Stimulated activated CD8-positive, alpha-beta memory T cell treated with anti-CD3 and anti-CD28 coated beads, Interleukin-4, amount 100 ng/mL, for 1 hour (primary cell): ENCODE measurements at places on chromosomes 3 and 15.

- no peak for DNase-seq
Measured at GRCh38 chr3:163779396-163780344, 1298.6 kb downstream of the SI start.

- no peak for DNase-seq
Measured at GRCh38 chr3:47614788-47615187, 36.1 kb upstream of the CSPG5 start.

DNA sequence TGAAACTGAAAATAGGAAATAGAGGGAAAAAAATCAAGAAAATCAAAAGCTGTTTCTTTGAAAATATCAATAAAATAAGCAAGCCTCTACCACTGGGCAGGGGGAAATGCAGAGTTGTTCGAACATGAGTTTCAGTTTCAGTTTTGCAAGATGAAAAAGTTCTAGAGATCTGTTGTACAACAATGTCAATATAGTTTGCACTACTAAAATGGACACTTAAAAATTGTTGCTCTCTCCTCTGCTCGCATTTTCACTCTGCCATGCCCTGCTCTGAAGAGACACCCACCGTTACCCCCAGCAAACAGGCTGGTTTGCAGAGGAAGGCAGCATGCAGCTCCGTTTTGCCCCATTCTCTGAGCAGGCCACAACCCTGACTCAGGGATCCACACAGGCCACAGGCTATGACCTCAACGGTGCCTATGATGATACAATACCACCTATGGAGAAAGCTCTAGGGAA is 64.5 kb downstream of the ZNF148 start:
- DNase-seq: peak; percentile 2

DNA sequence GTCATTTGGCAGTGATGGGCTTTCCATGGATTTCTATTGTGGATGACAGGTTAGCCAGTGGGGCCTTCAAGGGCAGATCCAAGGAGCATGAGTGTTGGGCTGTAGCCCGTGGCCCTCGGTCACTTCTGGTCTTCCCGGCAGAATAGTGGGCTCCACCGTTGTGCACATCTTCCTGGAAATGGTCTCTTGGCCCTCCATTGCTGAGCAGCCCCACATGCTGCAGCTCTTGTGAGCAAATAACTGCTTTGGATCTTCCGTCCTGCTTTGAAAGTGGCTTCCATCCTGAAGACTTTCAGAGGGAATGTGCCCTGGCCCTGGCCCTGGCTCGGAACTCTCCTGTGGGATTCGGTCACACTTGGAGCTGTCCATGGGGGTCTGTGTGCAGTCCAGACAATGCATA is 102.8 kb downstream of the SNRPN start:
- DNase-seq: no peak

- no peak for DNase-seq
Measured at GRCh38 chr3:112776000-112776399, 70.7 kb downstream of the CD200R1L start.

GRCh38 chr15:32646291-32646690 is 4.8 kb downstream of the SCG5 start:
- DNase-seq: no peak

DNA sequence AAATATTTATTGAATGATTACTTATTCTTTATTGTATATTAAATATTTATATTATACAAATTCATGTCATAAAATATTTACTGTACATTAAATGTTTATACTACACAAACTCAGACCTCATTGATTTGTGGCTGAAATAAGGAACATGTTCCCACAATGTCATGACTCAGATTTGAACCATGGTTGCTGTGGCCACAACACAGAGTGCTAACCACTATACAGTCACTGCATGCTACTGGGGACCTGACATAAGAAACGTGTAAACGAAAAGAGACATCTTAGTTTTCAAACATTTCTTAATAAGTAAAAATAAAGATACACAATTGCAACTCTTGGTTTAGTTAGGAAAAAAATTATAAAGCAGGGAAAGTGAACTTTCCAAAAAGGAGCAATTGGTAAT is 99.1 kb upstream of the AGTR1 start:
- no peak for DNase-seq

DNA sequence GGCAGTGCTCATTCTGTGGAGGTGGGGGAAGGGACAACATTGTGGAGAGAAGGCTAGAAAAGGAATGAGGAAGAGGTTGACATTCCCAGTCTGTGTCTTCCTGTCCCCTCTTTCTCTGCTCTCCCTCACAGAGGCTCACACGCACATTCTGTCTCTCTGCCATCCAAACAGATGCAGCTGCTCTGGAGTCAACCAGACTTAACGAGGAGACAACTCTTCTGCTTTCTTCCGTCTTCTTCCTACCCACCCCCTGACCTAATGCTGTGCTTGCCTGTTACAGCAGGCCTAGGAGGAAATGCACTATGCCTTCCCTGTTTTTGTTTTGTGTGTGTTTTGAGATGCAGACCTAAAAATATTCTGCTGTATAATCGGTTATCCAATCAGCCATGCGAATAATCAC is 121.9 kb downstream of the CACNA1D start:
- no peak for DNase-seq
